ENCODE measurements at places on chromosomes 7 and 10.

DNA sequence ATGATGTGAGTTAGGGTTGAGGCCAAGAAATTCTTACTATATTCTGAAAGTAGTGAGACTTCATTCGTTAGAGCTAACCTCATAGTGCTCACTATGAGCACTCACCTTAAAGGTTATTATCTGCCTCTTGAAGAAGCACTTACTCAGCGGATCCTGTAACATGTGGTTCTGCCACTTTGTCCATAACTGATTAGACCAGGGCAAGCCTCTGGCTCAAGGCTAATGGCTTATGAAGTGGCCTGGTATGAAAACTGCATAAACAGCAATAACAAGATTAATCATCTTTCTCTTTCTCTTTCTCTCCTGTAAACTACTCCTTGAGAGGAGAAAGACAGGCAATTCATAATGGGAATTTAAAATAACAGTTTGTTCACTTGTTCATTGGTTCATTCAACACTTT is 82.8 kb downstream of the MAPK8 start:
- DNase-seq: no peak

DNA sequence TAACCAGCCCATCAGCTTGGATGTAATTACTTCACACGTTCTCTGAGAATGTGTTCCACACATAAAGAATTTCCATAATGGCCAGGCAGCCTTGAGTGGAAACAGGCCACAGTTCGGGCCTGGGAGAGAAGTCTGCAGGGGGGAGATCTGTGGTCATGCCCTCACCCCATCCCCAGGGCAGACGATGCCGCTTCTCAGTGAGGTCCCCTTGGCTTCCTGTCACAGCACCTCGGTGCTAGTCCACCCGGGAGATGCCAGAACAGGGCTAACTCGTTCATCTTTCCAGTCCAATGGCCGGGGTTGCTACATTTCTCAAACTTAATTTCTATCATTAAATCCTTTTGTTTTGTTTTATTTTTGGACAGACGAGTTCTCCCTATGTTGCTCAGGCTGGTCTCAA is 624.1 kb downstream of the PTPRN2 start:
- DNase-seq: no peak

GRCh38 chr7:96694082-96694481 is 15.6 kb downstream of the SEM1 start:
- DNase-seq: no peak

- peak; percentile 55 for DNase-seq
Observed at GRCh38 chr7:129607471-129608120, 3.9 kb upstream of the NRF1 start.

DNA sequence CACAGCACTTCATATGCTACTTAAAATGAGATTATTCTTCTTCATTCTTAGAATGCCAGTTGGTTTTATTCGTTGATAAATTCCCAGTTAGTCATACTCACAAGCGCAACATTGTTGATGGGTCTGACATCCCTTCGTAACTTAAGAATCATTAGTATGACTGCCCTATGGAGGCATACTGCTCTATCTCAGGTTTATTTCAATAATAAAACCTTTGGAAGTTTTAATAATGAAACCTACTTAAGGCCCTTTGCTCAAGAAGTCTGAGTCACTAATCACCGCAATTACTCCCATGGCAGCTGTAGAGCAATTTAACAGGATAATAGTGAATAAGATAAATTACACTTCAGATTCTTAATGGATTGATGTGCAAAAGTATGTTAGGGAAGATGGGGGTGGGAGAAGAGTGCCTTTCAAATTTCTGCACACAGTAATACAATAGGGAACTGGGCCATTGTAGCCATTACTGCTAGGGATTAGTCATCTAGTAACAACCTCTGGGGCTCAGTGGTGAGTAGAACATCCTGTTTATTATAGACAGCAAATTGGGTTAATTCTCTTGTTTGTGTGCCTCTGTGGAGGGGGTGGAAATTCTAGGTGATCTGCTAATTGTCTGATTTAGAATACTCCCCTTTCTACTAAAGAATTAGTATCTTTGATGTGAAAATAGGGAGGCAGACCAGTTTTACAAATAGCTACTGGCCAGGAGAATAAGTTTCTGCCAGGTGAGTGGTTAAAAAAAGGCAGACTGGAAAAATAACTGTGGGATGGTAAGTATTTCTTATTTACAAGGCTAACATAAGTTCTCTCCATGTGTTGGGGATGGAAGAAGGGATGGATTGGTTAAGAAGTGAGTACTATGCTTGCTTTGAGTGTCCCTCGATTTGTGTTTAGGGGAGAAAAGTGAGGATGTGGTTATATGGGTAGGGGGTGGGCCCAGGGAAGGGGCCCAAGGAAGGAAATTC is 74.5 kb upstream of the VKORC1L1 start:
- peak; percentile 15 for DNase-seq

- DNase-seq: no peak
Observed at GRCh38 chr7:87391020-87391701, 45.7 kb downstream of the CROT start.

GRCh38 chr10:46312953-46313352 is 26.2 kb downstream of the ANTXRL start:
- no peak for DNase-seq

DNA sequence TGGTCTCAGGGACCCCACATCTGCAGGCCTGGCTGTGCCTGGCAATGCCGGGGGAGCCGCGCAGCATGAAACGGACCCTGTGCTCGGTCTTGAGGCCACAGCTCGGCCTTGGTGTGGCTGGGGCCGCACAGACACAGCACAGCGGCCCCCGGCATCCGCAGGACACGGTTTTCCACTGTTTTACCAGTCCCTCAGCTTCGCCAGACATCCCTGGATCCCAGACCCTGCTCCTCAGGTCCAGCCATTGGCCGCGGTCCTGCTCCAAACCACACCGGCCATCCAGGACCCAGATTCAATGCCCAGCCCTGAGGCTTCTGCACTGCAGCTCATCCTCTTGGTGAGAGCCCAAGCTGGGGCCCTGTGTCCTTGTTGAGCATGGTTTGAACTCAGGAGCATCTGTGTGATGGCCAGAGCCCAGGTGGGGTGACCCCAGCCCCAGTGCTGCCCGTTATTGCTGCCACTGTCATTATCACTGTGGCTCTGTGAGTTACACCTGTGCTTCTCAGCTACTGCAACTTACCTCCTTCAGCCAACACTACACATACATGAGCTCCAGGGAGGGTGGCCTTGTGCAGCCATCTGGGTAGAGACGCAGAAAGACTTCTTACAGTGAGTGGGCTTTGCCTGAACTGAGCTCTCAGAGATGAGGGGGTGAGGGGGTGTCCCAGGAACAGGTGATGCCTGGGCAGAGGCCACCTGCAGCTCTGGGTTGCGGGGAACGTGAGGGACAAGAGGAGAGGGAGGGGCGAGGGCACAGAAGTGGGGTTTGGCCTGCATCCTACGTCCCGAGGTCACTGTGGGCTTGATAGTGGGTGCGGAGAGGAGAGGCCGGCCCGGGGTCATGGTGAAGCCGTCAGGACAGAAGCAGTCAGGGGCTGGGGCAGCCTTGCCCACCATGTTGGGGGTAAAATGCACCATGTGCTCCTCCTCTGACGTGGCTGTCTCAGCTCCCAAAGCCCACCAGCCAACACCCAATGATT is 567.6 kb downstream of the PTPRN2 start:
- DNase-seq: no peak

DNA sequence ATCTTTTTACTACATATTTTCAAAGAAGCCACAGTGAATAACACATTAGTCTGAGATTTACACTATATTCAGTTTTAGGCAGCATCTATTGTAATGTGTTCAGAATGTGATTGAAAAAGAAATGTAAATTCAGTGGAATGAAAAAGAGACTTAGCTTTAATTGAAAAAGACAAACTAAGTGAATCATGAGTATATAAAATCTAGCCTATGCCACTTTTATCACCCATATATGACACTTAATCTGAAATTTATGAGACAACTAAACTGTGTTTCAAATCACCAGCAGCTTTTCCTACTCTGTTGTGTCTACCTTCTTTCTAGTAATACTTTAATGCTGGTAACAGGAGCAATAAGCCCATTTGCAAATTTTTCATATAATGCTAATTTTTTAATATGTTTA is 4.7 kb downstream of the SKAP2 start:
- DNase-seq: no peak

- no peak for DNase-seq
Observed at GRCh38 chr7:70704831-70705346, 427.1 kb upstream of the GALNT17 start.

- no peak for DNase-seq
Observed at GRCh38 chr7:116227678-116228239, 17.4 kb downstream of the TES start.

DNA sequence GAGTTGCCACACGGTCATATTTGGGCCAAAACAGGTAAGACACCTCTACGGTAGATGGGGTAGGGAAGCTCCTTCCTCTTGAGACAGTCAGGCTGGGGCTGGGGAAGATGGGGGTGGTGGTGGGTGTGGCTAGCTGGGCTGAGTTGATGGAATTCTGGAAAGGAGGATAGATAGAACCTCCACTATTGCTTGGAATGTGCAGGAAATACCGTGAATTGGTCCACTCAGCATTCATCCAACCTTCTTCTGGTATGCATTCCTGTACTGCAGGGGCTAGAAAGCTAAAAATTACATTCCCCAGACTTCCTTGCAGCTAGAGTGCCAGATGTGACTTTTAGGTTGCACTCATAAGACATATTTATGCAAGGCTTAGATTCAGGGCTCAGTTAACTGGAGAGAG is 24.8 kb downstream of the TLX1 start:
- DNase-seq: no peak

- DNase-seq: peak; percentile 27
Observed at GRCh38 chr10:51074238-51075028, at the start of gene PRKG1. Gene PRKG1, plus strand, starts transcription at chr10:51074487.

DNA sequence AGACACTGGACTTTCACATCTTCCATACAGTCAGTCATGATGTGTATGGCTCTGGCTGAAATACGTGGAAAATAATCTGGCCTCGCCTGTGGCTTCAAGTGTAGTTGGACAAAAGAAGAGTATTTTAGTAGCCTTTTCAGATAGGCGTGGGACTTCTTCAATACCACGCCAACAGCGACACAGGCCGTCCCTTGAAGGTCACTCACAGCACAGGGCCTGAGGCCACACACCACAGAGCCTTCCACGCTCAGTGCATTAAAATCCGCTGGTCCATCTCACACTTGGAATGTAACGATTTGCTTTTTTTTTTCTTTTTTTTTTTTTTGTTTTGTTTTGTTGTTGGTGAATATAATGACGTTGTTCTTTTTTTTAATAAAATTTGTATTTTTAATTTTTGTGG is 51.8 kb upstream of the SUN1 start:
- no peak for DNase-seq
